ENCODE measurements at places on chromosomes 3 and 15.

DNA sequence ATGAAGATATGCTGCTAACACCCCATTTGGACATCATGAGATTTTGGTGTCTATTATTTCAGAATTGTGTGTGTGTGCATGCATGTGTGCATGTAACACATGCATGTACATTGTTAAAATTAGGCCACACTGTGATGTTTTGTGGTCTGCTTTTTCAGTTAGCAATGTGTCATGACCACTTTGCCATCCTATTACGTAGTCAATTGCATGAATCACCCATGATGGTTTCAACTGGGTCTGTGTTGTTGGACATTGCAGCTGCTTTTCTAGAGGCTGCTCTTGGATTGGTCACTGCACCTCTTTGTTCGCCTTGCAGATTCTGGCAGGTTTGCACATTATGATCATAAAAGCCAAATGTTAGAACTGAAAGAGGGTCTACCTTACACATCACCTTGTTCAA, 101.0 kb upstream of the THBS1 start:
- no peak for DNase-seq

GRCh38 chr3:174986685-174987084, 127.6 kb downstream of the NAALADL2 start:
- no peak for DNase-seq

DNA sequence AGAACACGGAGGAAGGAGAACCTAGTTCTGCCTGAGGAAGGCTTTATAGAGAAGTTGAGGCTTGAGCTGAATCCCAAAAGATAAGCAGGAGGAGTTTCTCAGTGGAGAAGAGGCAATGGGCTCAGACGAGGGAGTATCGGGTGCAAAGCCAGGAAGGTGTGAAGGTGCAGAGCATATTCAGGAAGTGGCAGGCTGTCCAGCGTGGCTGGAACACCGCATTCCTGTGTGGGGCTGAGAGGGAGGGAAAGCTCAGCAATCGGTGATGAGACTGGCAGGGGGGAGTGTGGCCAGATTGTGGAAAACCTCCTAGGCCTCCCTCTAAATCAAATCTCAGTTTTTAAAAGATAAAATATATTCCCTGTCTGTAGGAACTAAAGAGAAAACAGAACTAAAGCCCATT, 63.0 kb downstream of the ARHGAP31 start:
- DNase-seq: peak; percentile 59

DNA sequence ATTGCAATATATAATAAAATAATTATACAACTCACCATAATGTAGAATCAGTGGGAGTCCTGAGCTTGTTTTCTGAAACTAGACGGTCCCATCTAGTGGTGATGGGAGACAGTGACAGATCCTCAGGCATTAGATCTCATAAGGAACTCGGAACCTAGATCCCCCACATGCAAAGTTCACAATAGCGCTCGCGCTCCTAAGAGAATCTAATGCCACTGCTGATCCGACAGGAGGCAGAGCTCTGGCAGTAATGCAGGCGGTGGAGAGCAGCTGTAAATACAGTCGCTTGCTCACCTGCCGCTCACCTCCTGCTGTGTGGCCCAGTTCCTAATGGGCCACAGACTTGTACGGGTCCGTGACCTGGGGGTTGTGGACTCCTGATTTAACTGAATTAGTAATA, 87.8 kb downstream of the P3H2 start:
- no peak for DNase-seq

- peak; percentile 75 for DNase-seq
Observed at GRCh38 chr3:196624907-196625306, 14.6 kb upstream of the NRROS start.

GRCh38 chr3:48219543-48219942, 3.8 kb upstream of the CAMP start:
- DNase-seq: no peak
